Ovary (tissue), 10 donors: ENCODE measurements at places on chromosomes 2 and 18. TPM values are rescaled to one million over a fixed set of nuclear protein-coding genes. Genes with fewer than 3 reads are reported as not detected.

GRCh38 chr18:8520266-8520665, 89.0 kb upstream of the RAB12 start:
- no peak for DNase-seq

DNA sequence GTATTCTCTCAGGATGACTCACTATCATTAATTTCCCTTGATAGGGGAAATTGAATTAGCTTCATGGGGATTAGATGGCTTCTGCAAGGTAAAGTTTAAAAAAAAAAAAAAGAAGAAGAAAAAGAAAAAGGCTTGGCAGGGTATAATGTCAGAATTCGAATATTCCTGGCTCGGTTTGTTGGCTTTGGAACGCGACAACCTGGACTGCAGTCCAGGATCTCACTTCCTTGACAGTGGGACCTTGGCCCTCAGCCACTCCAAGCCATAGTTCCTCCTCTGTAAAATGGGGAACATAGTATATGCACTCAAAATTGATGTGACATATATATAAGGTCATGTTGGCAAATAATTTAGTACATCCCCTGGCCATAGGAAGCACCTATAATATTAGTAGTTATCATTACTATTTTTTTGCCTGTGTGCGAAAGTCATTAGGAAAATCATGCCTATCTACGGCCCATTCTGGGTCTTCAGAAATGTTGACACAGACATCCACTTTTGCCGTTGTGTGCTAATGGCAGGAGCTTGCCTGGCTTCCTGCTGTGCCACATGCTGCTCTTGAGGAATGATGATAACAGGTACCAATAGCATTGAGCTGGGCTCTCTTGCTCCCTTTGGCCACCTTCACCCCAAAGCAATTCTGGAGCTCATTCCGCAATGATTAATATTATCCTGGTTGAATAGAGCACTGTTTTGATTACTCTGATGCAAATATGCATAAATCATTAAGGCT, 97.9 kb downstream of the MTCL1 start:
- DNase-seq, result no peak

Gene CEBPZ
- 52.1 TPM for total RNA-seq

Gene FNDC4
- 53.1 TPM for total RNA-seq

Gene HOXD1
- 0.52 TPM for total RNA-seq

DNA sequence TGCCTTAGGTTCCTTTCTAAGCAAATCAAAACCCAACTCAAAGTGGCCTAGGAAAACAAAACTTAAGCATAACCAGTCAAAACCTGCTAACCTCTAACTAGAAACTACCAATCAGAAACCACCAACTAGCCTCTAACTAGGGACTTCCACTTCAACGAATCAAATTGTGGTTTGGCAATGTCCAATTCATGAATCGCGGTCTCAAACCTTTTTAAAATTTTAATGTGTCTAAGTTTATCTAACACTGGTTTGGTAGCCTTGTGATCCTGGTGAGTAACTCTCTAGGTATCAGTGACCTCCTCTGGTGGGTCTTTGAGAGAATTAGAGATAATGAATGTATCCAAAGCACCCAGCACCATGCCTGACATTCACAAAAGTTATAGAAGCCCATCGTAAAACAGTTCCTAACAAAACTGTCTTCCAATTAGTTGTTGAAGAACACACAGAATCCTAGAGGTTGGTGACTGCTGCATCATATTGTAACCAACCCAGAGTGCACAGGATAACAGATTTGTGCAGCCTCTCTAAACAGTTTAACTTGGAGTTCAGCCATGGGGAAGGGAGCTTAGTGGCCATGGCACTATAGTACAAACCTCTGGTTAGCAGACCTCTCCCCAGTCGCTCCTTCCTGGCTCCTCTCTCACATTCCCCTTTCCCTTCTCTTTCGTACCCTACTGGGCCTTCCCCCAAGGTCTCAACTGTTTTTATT, 45.2 kb upstream of the B3GNT2 start:
- DNase-seq, result no peak

Gene NGEF
- 1.2 TPM for total RNA-seq

Gene CELF4
- total RNA-seq, result 1.00 TPM

DNA sequence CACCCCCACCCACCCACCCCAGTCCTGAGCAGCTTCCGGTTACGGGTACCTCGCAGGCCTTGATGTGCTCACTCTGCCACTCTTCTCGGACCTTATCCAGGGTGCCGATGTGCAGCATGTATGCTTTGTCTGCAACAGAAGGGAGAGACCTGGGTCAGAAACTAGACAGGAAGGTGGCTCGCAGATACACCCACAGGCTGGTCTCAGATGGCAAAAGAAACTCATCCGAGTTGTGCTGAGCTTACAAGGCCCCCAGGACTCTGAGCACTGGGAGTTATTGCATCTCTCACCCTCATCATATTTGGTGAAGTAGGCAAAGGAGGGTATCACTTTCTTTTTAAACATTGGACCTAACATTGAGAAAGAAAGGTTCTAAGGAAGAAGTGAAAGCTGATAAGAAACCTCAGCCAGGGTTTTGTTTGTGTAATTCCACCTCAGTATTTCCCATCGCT, 30.6 kb upstream of the EPG5 start:
- DNase-seq, result no peak

- DNase-seq, result no peak
These were observed 24.5 kb upstream of the LPIN2 start for GRCh38 chr18:3037423-3037915.

- no peak for DNase-seq
These were observed 94.4 kb downstream of the SGPP2 start for GRCh38 chr2:222518570-222519381.

GRCh38 chr2:238506371-238507068, 79.8 kb downstream of the ASB1 start:
- DNase-seq, result peak; percentile 7

Gene TLX2
- total RNA-seq, result not detected

GRCh38 chr18:25314838-25315190, 37.2 kb downstream of the ZNF521 start:
- no peak for DNase-seq

Gene TCF23
- 26.3 TPM for total RNA-seq

- DNase-seq, result no peak
These were observed 101.5 kb downstream of the KCNF1 start for GRCh38 chr2:11013196-11013595.

GRCh38 chr2:18690342-18690741, 101.0 kb upstream of the NT5C1B start:
- no peak for DNase-seq

Gene HOXD12
- total RNA-seq, result not detected

DNA sequence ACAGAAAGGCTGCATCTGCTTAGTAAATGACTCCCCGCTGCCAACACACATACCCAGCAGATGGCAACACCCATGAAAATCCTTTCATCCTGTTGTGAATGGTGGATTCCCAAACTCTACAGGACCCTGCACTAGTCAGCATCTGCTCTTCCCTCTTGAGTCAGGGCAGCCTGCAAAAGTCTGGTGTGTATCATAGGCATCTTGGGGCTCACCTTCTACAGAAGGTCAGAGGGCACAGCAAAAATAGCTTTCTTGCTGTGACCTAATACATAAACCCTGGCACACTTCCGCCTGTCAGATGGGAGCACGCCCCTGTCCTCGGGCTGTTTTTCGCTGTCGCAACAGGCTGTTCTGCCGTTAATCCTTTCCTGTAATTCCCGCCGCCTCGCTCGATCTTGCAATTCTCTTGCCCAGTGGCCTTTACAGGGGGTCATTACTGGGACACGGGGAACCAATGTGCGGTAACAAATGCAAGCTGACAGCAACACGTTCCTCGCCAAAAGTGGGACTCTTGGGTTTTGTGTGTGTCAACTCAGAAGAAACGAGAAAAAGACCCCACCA, 19.9 kb upstream of the SCYGR1 start:
- DNase-seq, result no peak

DNA sequence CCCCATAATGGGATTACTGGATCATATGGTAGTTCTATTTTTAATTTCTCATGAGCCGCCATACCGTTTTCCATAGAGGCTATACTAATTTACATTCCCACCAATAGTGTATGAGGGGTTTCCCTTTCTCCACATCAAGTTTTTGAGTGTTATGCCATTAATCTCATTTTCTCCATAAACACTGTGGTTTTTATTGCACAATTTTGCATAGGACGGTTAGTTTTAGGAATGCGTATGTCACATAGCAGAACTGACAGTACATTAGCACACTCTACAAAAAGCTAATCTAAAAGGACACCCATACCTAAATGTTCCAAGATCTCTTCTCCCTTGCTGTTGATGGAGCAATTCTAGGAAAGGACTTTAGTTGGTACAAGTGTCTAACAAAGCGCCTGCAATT, 32.5 kb downstream of the DARS1 start:
- DNase-seq, result no peak

DNA sequence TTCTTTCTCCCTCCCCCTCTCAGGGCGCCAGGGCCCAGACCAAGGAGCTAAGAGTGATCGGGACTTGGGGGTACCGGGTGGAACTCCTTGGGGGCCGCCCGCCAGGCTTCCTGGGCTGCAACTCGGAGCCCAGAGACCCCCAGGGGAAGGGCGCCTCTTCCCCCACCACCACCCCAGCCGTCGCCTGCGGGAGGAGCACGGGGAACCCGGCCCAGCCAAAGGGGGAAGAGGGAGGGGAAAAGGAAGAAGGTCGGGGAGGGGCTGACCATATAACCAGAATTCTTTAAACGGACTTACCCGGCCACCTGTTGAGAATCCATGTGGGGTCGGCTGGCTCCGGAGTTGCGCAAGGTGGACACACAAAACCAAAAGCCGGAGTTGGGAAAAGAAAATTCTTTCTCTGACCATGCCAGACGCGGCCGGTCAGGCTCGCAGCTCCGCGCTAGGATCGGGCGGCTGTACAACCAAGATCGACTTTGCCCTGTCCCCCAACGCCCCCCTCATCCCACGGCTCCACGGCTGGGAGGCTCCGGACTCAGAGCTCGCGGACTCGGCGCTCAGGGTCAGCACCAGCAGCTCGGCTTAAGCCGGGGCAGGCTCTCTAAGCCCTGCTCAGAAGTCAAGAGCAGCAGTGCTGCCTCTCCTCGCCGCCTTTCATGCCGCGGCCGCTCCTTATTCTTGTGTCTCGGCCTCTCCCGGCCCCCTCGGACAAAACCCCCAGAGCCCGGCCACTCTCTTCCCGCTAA, 6.3 kb upstream of the SIX3 start:
- DNase-seq, result no peak

DNA sequence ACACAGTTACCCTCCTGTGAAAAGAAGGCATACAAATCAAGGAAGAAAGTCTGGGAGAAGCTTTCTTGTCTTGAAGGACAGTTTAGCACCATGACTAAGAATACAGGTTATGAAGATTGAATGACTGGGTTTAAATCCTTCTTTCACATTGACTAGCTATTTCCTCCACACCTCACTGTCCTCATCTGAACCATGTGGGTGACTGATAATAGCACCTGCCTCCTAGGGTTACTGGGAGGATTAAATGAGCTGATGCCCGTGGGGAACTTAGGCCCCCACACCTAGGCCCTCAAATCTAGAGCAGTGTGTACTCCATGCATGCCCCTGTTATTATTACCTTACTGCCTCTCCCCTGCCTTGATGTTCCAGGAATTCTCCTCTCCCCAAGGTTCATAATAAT, 202.9 kb downstream of the FBXO15 start:
- DNase-seq, result no peak

Gene IL37
- total RNA-seq, result not detected

Gene TSPYL6
- 0.10 TPM for total RNA-seq

Gene TEX44
- total RNA-seq, result not detected

Gene NRP2
- total RNA-seq, result 143 TPM

GRCh38 chr2:145146691-145147090, 626.8 kb upstream of the ZEB2 start:
- DNase-seq, result no peak

GRCh38 chr2:1230155-1230893, 182.9 kb upstream of the TPO start:
- no peak for DNase-seq

Gene MRO
- 10.6 TPM for total RNA-seq

Gene CAVIN2
- 47.9 TPM for total RNA-seq

Gene HNMT
- total RNA-seq, result 76.5 TPM

Gene C1QL2
- not detected for total RNA-seq

DNA sequence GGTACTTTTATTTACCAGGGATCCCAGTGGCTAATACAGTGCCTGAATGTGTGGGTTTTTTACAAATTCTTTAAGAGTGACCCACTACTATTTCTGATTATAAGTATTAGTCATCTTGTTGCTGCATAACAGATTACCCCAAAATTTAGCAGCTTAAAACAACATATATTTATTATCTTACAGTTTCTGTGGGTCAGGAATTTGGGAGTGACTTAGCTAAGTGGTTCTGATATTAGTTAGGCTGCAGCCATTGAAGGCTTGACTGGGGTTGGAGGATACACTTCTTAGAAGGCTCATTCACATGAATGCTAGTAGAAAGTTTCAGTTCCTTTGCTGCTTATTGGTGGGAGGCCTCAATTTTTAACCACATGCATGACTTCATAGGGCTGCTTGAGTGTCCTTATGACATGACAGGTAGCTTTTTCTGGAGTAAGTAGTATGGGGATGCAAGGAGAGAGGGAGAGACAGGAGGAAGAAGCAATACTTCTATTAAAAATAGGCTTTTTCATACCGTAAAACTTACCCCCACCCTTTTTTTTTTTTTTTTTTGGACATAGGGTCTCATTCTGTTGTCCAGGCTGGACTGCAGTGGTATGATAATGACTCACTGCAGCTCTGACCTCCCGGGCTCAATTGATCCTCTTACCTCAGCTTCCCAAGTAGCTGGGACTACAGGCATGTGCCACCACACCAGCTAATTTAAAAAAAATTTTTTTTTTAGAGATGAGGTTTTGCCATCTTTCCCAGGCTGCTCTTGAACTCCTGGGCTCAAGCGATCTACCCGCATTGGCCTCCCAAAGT, 13.3 kb upstream of the POLE4 start:
- no peak for DNase-seq

DNA sequence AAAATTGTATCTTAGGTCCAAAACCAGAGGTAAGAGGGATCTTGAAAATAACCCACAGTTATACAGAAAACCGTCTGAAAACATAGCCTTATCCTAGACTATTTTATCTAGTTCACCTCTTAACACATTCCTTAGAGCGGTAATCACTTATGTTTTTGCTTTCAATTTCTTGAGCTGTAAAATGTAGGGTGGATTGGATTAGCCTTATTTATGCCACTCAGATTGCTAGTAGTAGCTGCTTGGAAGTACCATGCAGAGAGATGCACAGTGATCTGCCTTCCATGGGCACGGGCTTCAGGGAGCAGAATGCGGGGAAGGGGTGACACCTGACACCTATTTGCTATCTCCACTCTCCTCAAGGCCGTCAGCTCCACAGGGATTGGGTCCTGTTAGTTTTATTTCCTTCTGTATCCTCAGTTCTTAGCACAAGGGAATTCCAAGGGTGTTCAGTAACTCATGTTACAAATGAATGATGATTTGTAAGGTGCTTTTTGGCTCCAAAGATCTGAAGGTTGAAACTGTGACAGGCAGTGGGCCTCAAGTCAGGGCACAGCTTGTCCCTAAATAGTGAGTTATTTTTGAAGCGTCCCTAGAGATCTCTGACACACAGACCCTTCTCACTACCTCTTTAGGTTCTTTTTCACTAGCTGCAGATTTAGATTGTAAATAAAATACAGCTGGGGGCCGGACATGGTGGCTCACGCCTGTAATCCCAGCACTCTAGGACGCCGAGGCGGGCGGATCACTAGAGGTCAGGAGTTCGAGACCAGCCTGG, 64.0 kb upstream of the PMAIP1 start:
- DNase-seq, result no peak

GRCh38 chr2:222753251-222753824, 81.9 kb downstream of the MOGAT1 start:
- no peak for DNase-seq

- DNase-seq, result no peak
These were observed 134.7 kb downstream of the LDLRAD4 start for GRCh38 chr18:13353084-13353823.

Gene MSH6
- 92.3 TPM for total RNA-seq

Gene IL36RN
- total RNA-seq, result not detected
